ENCODE measurements at places on chromosomes 5 and 9. TPM values are rescaled to one million over a fixed set of nuclear protein-coding genes. Genes with fewer than 3 reads are reported as not detected.

The ITGA2 gene
- 0.78 TPM for total RNA-seq

DNA sequence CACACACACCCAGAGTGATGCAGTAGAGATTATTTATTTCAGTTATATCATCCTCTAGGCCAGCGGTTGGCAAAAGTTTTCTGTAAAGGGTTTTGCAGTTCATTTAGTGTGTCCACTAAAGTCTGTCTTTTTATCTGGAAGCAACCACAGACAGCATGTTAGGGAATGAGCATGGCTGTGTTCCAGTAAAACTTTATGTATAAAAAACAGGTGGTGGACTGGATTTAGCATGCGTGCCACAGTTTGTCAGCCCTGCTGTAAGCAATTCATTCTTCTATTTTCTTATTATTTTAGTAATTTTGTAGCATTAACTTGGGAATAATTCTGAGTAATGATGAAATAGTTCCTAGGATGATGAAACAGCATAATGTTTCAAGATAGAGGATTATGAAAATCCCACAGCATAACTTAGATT is 51.7 kb downstream of the CCNH start:
- no peak for DNase-seq

DNA sequence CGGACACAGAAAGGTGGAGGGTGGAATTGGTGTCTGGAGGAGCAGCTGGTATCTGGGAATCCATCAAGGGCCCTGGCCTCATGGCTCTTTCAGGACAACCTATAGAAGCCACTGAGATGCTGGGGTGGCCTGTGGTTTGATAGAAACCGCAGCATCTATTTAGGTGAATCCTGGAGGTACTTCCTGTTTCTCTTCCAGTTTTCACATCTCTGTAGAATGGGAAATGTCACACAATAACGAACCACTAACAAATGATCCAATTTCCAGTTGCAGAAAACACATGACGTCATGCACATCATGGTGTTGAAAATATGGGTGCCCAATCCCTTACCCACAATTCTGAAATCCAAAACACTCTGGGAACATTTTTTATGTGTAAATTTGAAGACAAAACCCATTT is 52.2 kb downstream of the ROPN1L start:
- DNase-seq: no peak

GRCh38 chr5:14156650-14157492 is 13.7 kb downstream of the TRIO start:
- DNase-seq: no peak

DNA sequence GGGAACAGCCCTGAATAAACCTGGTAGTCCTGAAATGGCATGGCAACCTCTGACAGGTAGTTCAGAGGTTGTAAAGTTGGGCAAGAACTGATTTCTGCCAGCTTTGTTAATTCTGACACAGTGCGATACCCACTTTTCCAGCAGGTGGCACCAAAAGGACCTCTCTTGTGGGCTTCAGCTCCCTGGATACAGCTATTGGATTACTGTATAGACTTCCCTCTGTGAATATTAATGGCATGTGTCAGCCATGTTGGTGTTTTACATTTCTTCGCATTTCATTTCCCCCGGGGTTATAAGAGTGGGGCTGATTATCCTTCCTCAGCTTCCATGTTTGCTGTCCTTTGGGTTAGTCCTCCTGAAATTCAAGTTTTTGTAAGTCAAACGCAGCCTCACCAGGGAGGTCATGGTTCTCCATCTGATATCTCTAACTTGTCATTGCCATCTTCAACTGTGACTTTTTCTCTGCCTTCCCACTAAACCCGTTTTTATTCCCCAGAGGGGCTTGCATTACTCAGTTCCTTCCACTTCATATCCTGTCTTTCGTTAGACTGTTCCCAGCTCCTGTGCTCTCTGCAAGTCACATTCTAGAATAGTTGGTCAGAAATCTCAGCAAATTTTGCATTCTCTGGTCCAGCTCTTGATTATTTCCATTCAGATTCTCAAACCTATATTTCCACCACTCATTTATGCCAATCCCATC is 135.6 kb downstream of the LIFR start:
- DNase-seq: no peak

DNA sequence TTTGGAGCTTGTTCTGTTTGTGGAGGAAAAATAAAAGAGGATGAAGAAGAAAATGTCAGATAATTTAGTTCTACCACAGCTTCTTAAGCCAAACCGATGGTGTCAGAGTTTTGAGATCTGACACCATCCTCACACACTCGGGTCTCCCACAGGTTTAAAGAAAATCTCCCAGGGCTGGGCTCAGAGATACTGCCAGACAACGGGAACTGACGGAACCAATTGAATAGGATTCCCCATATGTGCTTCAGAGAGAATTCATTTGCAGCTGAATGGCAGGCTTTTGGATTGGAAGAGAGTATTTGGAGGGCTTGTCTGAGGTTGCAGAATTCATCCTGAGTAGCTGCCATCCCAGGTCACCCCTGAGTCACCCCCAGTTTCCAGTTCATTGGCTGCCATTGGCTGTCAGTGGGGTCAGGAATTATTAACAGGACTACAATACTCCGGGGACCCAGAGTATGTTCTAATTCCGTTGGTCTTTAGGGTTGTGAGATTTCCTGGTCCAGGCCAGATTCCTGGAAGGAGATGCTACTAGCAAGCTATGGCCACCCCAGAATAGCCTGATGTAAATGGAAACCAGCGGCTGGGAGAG is 131.3 kb downstream of the PDZD2 start:
- DNase-seq: no peak

DNA sequence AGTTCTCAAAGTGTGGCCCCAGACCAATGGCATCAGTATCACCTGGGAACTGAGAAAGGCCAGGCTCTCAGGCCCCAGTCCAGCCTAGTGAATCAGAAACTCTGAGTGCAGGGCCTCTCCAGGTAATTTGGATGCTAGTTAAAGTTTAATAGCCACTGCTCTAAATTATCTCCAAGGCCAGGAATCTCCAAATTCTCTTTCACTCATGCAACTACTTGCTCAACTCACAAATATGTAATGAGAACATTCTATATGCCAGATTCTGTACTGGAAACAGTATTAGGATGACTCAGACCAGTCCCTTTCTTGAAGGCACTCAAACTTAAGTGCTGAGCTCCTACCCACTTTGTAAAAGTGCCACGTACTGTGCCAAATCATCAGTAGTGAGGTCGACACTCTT is 84.6 kb downstream of the PAPPA start:
- no peak for DNase-seq

- DNase-seq: no peak
Observed at GRCh38 chr5:107968406-107968843, 297.7 kb upstream of the EFNA5 start.

DNA sequence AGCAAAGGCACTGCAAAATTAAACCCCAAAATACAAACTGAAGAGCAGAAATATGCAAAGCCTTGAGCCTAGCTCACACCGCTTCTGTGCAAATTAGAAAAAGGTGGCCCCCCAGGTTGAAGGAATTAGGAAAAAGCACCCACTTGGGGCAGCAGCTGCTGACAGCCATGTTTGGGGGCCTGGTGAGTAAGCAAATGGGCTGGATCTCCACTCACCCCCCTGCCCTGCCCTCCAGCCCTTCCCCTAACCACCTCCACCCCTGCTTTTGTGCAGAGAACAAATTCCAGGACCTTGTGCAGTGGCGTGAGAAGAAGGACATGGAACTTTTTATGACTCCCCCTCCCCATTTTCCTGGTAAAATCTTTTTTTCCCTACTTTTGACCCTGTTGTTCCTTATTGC is 92.0 kb upstream of the DNAH5 start:
- no peak for DNase-seq

- peak; percentile 47 for DNase-seq
Observed at GRCh38 chr5:84242286-84242685, 142.4 kb downstream of the EDIL3 start.

The GBGT1 gene
- 8.2 TPM for total RNA-seq

DNA sequence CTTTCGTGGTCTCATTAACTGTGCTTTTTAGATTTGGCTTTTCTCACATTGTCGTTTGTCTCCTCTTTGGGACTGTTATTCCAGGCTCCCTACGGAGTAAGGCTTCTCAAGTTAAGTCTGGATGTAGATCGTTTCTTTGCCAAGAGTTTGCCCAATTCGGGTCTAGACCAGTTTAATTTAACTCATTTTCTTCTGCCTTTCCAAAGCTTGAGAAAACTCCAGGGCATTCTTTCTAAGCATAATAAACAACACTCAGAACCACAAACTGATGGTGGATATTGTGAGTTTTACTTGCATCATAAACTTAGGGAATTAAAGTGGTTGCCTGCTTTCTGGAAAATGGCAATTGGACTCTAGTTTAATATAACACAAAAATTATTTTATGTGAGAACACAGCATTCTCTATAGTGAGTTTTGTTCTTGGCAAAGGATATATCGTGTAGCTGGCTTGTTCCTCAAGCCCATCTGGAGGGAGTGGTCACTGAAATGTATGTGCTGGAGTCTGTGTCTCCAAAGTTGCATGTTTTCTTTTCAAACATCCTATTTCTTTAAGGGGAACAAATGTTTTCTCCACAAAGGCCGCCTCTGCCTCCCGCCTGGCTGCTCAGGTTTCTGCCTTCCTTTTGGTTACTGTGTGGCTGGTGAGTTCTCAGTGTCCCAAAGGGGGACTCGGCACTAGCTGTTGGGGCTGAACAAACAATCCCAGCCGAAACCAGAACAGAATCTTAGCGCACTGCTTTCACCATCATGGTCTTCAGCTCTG is 211.3 kb upstream of the FBN2 start:
- no peak for DNase-seq

- DNase-seq: no peak
Observed at GRCh38 chr9:7816021-7816420, 16.4 kb upstream of the DMAC1 start.

DNA sequence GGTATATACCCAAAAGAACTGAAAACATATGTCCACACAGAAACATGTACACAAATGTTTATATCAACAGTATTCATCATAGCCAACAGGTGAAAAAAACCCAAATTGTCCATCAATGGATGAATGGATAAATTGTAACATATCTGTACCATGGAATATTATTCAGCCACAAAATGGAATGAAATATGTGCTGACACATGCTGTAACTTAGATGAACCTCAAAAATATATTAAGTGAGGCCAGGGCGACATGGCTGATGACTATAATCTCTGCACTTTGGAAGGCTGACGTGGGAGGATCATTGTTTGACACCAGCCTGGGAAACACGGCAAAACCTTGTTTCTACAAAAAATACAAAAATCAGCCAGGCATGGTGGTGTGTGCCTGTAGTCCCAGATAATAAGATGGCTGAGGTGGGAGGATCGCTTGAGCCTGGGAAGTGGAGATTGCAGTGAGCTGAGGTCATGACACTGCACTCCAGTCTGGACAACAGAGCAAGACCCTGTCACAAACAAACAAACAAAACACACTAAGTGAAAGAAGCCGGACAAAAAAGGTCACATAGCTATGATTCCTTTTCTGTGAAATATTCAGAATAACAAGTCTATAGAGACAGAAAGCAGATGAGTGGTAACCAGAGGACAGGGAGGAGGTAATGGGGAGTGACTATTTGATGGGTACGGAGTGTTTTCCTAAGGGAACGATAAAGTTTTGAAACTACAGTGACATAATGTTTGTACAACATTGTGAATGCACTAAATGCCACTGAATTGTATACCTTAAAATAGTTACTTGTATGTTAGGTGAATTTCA is 11.4 kb downstream of the KYAT1 start:
- no peak for DNase-seq

- no peak for DNase-seq
Observed at GRCh38 chr5:117829646-117830045, 1158.7 kb downstream of the DTWD2 start.

The POLR3G gene
- 0.68 TPM for total RNA-seq

- no peak for DNase-seq
Observed at GRCh38 chr9:129624168-129624759, 1.7 kb upstream of the NTMT1 start.

- no peak for DNase-seq
Observed at GRCh38 chr5:165108809-165109208, 1603.4 kb downstream of the MAT2B start.

DNA sequence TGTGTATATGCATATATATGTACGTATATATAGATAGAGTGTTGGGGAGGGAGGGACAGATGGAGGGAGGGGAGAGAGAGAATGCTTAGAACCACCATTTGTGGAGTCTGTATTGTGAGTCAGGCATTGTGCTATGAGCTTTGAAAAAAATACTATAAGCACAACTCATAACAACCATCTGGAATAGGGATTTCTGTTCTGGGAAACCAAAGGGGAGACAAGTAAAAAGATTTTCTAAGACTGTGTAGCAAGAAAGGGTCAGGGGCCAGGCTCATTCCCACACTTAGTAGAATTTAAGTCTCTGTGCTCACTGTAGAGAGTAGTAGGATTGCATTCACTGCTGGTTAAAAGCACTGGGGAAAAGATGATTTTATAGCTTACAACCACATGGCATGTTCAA is 202.3 kb upstream of the SGCD start:
- DNase-seq: no peak

DNA sequence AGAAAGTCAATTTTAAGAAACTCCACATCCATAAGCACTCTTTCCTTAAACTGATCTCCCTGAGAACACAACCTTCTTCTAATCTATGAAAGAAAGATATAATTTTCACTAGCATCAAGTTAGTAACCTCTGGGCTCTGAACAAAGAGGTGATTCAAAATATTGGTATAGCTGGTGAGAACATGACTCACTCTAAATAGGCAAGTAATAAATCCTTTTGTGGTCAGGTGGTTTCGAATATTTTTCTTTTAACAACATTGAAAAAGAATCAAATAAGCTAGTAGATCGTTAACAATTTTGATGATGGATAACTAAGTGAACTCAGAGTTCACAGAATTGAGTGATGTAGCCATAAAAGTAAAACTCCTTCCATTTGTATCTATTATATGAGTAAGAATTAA is 150.6 kb upstream of the IQGAP2 start:
- DNase-seq: no peak

DNA sequence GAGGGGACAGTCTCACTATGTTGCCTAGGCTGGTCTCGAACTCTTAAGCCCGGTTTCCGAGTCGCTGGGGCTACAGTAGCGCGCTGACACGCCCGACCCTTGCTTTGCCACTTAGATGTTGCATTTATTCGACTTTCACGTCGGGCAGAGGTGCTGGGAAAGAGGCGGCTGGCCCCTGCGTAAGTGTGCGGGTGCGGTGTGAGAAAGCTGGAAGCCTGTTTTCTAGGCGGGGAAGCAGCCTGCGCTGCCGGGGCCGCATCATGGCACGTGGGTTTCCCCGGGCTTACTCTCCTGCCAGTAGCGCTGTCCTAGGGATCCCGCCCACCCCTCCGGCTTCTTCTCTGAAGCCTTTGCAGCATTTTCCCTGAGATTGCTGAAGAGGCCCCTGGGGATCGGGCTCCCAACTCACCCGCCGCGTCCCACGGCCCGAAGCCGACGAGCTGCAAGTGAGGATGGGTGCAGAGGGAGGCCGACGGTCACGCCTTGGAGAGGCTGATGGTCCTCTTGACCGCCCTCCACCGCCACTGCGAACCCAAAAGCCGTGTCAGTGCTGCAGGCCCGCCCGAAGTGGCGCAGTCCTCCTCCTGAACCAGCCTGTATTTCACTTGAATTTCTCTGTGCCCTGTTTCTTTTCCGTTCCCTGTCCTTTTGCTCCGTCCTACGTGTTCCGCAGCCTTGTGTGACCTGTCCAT is 5.8 kb upstream of the TRIM41 start:
- DNase-seq: no peak

GRCh38 chr9:131017067-131017466 is 8.1 kb downstream of the LAMC3 start:
- DNase-seq: no peak
